Bronchus fibroblast of lung (primary cell): ENCODE measurements at places on chromosomes 11 and 22. TPM values are rescaled to one million over a fixed set of nuclear protein-coding genes. Genes with fewer than 3 reads are reported as not detected.

BACE1 gene
- 20.5 and 22.7 TPM in 2 replicates for total RNA-seq

TNNT3 gene
- total RNA-seq: not detected in 2 replicates

PRAME gene
- total RNA-seq: not detected in 2 replicates

MMP10 gene
- total RNA-seq: not detected in 2 replicates

IL18 gene
- total RNA-seq: 0.34 and 0.59 TPM in 2 replicates

OR8D1 gene
- not detected in 2 replicates for total RNA-seq

KCNE3 gene
- 0.45 and 1.2 TPM in 2 replicates for total RNA-seq

NDUFC2 gene
- total RNA-seq: 186 and 211 TPM in 2 replicates

THRSP gene
- total RNA-seq: not detected in 2 replicates
